GM19239 (cell line): ENCODE measurements at places on chromosomes 6 and 20.

- no peak for DNase-seq
Measured at GRCh38 chr6:42264852-42265390, 47.3 kb upstream of the MRPS10 start.

- DNase-seq, result no peak
Measured at GRCh38 chr6:31007694-31008093, 2.6 kb upstream of the MUC22 start.

- DNase-seq, result no peak
Measured at GRCh38 chr6:137126875-137127485, 46.5 kb downstream of the IL22RA2 start.

DNA sequence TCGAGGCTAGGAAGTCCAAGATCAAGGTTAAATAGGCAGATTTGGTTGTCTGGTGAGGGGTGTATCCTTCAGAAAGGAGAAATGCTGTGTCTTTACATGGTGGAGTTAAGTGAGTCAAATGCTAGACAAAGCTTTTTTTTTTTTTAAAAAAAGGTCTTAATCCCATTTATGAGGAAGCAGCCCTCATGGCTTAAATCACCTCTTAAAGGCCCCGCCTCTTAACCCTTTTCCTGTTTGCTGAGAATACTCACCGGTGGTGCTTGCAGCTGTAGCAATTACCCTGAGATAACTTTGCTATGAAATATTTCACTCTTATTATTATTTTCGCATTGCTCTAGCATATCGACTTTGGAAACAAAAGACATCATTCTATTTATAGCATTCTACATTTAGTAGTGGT lies 30.8 kb downstream of the FBXO30 start:
- DNase-seq, result no peak

DNA sequence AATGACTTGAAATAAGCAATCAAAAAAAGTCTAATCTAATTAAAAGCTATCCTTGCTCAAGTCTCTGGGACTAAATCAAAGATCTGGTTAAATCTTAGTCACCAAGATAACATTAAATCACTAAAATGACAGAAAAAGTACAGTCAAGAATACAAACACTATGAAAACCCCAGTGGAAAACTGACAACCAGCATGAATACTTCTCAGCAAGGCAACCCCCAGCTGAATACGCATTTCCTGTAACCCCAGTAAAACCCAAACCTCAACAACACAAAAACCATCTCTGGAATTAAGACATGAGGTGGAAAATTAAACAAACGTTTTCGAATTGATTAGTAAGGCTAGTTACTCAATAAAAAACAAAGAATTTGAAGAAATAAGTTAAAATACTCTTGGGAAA lies 23.7 kb upstream of the ZC3H12D start:
- no peak for DNase-seq

GRCh38 chr6:116389357-116389756 lies 18.6 kb downstream of the DSE start:
- DNase-seq, result no peak

GRCh38 chr6:125658759-125659431 lies 90.5 kb upstream of the HEY2 start:
- DNase-seq, result no peak

DNA sequence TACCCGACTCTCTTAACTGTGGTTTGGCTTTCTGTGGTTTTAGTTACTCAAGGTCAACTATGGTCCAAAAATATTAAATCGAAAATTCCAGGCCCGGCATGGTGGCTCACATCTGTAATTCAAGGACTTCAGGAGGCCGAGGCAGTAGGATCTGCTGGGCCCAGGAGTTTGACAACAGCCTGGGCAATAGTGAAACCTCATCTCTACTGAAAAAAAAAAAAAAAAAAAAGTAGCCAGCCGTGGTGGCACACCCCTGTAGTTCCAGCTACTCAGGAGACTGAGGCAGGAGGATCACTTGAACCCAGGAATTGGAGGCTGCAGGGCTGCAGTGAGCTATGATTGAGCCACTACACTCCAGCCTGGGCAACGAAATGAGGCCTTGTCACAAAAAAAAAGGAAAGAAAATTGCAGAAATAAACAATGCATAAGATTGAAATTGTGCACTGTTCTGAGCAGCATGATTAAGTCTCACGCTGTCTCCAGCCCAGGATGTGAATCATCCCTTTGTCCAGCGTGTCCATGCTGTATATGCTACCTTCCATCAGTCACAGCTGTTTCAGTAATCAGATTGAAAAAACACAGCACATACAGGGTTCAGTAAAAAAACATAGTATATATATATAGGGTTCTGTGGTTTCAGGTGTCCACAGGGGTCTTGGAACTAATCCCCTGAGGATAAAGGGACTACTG lies 40.7 kb downstream of the RGS17 start:
- no peak for DNase-seq

DNA sequence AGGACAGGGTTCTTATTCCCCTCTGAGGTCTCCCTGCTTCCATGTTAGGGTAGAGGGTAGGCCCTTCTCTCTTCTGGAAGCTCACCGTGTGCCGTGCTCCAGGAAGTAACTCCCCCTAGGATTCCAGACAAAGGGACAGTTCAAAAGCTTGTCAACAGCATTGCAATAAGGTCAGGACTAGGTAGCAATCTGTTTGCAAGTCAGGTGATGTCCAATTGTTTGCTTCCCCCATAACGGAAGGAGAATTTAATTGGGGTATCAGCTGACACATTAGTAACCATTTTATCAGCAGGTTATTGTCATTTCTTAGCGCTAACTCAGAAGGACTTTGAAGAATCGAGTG lies 41.9 kb downstream of the SYNJ2 start:
- no peak for DNase-seq

- no peak for DNase-seq
Measured at GRCh38 chr20:60584221-60584620, 626.0 kb downstream of the CDH26 start.

GRCh38 chr20:1786486-1786885 lies 108.7 kb upstream of the SIRPA start:
- no peak for DNase-seq

DNA sequence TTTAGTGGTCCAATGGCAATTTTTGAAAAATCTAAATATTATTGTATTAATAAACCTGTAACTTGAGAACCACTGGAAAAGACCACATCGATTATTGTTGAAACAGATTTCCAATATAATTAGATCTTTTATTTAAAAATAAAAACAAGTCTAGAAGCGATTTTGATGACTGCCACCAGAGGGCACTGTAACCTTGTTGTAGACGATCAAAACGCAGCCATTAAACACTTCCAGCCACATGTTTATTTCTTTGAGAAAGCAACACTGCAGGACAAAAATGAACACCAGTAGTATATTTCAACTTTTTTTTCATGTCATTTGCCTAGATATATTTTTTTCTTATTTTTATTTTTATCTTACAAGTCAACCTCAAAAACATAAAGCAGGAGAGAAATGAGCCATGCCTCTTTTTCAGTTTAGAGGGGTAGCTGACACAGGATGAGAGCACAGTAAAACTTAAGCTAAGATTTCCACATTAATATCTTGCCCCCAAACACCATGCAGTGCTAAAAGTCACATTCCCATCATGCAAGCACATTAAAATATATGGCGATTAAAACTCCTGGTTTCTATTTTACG lies 115.4 kb downstream of the OPRM1 start:
- DNase-seq, result no peak
